Forelimb muscle (tissue), 1 donor: ENCODE measurements at places on chromosomes 7 and 10. TPM values are rescaled to one million over a fixed set of nuclear protein-coding genes. Genes with fewer than 3 reads are reported as not detected.

The SPDYE2 gene
- polyA plus RNA-seq, result 7.4 TPM

The GDF2 gene
- not detected for polyA plus RNA-seq

The AKR1C4 gene
- polyA plus RNA-seq, result not detected

The NUTM2A gene
- 4.1 TPM for polyA plus RNA-seq

The NUTM2B gene
- polyA plus RNA-seq, result 1.2 TPM
